Purkinje cell (primary cell): ENCODE measurements at places on chromosomes 5 and 9. TPM values are rescaled to one million over a fixed set of nuclear protein-coding genes. Genes with fewer than 3 reads are reported as not detected.

The GABBR2 gene
- polyA plus RNA-seq = 204 and 253 TPM in 2 replicates

The C9orf57 gene
- polyA plus RNA-seq = not detected in 2 replicates

The INSL6 gene
- 2.3 TPM in 1 of 2 replicates, not detected in the other for polyA plus RNA-seq

The HCN1 gene
- polyA plus RNA-seq = 96.5 and 103 TPM in 2 replicates

The IFNA21 gene
- not detected in 2 replicates for polyA plus RNA-seq

The IL9 gene
- polyA plus RNA-seq = not detected in 2 replicates

The ANKRD20A1 gene
- polyA plus RNA-seq = 3.3 and 19.0 TPM in 2 replicates

The ANKRD33B gene
- 4.2 TPM in 2 replicates for polyA plus RNA-seq

The CD74 gene
- 47.4 and 53.5 TPM in 2 replicates for polyA plus RNA-seq
